ENCODE measurements at places on chromosomes 1 and 21. TPM values are rescaled to one million over a fixed set of nuclear protein-coding genes. Genes with fewer than 3 reads are reported as not detected.

GRCh38 chr1:199945591-199945990 is 81.9 kb upstream of the NR5A2 start:
- DNase-seq: peak; percentile 35

GRCh38 chr21:46064870-46065214 is 33.1 kb upstream of the COL6A2 start:
- DNase-seq: no peak

DNA sequence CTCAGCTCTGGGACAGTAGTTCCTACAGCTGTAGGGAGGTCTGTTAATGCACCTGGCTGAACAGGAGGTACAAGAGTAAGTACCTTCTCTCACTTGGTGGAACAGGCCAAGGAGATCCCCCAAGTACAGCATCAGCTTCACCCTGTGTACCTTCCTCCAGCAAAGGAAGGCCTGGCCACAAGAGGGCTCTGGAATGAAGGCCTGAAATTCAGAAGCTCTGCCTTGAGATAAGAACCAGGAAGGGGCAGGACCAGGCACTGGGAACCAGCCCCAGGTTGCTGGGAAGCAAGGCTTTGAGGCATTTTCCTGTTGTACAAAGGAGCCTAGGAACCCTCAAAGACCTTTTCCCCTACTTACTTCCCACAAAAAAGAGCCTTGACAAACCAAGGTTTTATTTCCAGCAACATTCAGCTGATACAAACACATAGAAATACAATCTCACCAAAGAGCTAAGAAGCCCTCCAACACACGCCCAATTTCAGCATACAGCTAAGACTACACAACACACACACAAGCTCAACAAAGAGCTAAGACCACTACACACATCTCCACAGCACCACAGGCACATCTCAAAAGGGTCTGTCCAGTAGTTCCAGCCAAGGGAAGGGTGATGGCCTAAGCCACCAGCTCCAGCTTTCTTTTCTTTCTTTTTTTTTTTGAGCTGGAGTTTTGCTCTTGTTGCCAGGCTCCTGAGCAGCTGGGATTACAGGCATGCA is 23.5 kb downstream of the F11R start:
- peak; percentile 61 for DNase-seq

DNA sequence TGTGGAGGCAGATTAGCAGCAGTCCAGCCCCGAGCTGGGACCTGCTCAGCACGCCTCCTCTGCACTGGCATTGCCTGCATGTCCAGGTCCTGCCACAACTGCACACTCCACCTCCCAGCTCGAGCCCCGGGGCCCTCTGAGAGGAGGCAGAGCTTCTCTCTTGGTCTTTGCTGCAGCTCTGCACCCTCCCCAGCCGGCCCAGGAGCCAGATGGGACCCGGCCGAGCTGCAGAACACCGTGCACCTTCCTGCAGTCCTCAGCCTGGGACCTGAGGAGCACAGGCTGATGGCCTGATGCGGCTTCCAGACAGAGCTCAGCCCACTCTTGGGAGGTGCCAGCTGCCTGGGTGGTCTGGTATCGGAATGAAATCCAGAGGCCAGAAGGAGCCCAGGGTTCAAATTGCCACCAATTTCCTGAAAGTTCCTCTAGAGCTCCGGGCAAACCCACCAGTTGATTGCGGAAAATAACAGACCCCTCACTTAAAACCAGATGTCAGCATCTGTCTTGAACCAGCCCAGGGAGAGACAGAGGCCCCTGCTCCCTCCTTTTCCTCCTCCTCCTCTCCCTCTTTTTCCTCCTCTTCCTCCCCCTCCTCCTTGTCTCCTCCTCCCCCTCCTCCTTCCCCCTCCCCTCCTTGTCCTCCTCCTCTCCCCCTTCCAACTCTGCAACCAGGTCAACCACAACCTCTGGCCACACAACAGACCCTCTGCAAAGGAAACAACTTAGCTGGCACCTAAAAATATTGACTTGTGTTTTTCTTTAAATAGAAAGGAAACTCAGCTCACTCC is 10.6 kb upstream of the SPSB1 start:
- DNase-seq: no peak

The SH2D1B gene
- not detected for total RNA-seq

The TBX19 gene
- total RNA-seq: 0.75 TPM

The PLPPR5 gene
- total RNA-seq: 0.05 TPM

All from renal cortical epithelial cell (primary cell).